ENCODE measurements at places on chromosomes 6 and 20. TPM values are rescaled to one million over a fixed set of nuclear protein-coding genes. Genes with fewer than 3 reads are reported as not detected.

Gene HLA-DPB1
- total RNA-seq = 3.8 TPM

GRCh38 chr6:40476673-40477072, 110.5 kb downstream of the LRFN2 start:
- no peak for DNase-seq

DNA sequence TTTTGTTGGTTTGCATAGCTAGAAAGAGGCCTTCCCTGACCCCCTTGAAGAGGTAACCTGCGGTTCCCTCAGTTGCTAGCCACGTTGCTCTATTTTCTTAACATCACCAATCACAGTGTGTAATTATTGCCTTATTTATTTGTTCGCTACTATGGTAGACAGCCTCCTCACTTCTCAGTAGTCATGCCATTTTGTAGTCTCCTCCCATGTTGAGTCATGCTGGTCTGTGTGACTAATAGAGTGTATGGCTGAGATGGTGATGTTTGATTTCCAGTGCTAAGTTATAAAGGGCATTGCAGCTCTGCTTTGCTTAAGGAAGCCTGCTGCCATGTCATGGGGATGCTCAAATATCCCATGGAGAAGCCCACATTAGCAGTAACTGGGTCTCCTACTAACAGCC, 236.6 kb upstream of the CHD6 start:
- peak; percentile 2 for DNase-seq

- DNase-seq = peak; percentile 63
Measured at GRCh38 chr6:17965397-17965796, 22.0 kb downstream of the KIF13A start.

DNA sequence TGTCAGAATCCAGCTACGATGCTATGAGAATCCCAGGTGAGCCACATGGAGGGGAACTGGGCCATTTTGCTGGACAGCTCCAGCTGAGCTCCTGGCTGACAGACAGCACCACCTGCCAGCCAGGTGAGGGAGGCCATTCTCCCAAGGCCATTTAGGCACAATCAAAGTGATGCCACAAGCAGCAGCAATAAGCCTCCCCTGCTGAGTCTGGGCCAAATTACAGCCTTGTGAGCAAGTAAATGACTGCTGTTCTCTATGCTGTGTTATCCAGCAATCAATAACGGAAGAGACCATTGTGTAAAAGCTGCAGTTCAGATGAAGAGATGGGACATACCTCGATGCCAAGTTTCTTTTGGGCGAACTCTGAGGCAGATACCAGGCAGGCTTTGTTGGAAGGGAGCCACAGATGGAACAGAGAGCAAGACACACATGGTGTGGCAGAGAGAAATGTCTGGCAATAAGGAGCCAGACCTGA, 14.0 kb upstream of the SCGN start:
- no peak for DNase-seq

GRCh38 chr6:153790048-153790447, 249.0 kb upstream of the OPRM1 start:
- peak; percentile 66 for DNase-seq
